ENCODE measurements at places on chromosomes 5 and 9.

DNA sequence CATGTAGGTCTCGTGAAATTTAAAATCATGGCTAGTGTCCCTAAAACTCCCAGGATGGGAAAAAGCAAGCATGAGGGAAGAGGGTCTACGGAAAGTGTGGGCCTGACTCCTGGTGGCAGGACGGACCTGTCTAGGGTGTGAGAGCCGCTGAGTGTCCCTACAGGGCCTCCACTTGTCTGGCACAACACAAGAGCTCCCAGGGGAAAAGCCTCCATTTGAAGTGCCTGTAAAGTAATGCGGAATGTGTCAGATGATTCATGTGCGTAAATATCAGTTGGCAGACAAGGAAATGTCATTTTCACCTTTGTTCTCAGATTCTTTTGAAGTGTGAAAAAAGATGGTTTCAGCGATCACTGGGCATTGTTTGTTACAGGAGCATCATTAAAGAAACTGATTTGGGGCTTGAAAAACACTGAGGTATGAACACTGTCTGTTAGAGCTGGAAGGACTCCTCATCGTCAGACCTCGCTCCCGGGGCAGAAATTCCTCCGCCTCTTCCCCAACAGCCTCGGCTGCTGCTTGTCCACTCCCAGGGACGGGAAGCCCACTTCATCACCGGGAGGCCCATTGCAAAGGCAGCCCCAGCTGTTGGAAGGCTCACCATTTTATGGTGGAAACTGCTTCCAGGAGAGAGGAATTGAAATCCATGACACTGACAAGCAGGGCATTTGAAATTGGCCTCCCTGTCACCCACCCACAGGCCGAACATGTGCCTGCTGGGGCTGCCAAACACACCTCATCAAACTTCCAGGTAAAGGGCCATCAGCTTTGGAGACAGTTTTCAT is 240.8 kb downstream of the FSTL4 start:
- DNase-seq: no peak

DNA sequence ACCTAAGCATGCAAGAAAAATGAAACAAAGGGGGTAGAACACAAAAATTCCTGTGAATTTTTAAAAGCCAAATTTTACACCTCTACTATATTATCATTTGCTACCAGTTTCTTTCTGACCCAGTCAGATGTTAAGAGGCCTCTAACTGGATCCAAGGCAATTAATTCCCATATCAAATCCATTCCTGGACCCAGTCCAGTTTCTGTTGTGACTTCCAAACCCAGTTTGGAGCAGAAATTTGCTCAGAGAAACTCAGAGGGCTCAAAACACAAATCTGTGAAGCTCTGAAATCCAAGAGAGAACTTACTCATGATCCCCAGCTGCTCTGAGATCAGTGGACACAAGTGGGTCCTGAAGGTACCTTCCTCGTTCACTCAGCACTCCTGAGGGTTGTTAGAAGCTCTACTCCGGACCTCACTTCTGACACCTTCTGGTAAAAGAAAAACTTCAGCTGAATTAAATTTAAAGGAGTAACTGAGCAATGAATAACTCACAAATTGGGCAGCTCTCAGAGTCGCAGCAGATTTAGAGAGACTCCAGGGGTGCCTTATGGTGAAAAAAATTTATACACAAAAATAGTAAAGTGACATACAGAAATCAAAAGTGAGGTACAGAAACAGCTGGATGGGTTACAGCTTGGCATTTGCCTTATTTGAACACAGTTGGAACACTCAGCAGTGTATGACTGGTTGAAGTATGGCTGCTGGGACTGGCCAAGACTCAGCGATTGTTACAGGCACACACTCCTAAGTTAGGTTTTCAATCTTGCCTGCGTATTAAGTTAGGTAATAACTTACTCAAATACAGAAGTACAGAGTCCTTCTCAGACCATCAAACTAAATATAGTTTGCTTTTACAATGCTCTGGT is 32.4 kb downstream of the INSL4 start:
- no peak for DNase-seq

DNA sequence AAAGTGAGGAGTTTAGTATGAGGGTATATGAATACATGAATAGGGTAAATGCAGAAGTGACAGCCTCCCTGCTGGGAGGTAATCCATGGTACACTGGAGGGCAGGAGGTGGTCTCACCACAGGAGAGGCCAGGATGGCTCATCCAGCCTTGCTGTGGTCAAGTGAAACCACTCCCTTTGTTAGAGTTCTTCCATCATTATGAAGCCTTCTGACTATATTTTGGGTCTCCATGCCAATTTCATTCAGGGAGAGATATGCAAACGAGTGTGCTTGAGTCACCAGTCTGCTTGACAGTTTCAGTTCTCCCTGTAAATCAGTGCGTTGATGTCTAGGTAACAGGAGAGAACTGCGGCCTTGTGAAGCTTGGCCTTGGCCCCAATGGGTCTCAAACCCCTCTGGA is 16.4 kb downstream of the PPP3R2 start:
- no peak for DNase-seq

DNA sequence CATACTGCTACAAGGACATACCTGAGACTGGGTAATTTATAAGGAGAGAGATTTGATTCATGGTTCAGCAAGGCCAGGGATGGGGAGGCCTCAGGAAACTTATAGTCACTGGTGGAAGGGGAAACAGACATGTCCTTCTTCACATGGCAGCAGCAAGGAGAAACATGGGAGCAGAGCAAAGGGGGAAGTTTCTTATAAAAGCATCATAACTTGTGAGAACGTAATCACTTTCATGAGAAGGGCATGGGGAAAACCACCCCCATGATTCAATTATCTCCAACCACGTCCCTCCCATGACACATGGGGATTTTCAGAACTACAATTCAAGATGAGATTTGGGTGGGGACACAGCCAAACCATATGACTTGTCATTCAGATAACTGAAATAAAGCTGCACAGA is 100.9 kb downstream of the ST8SIA4 start:
- no peak for DNase-seq

- no peak for DNase-seq
Measured at GRCh38 chr5:32745317-32745716, 34.2 kb downstream of the NPR3 start.

- no peak for DNase-seq
Measured at GRCh38 chr5:10800852-10801251, 39.8 kb upstream of the DAP start.

DNA sequence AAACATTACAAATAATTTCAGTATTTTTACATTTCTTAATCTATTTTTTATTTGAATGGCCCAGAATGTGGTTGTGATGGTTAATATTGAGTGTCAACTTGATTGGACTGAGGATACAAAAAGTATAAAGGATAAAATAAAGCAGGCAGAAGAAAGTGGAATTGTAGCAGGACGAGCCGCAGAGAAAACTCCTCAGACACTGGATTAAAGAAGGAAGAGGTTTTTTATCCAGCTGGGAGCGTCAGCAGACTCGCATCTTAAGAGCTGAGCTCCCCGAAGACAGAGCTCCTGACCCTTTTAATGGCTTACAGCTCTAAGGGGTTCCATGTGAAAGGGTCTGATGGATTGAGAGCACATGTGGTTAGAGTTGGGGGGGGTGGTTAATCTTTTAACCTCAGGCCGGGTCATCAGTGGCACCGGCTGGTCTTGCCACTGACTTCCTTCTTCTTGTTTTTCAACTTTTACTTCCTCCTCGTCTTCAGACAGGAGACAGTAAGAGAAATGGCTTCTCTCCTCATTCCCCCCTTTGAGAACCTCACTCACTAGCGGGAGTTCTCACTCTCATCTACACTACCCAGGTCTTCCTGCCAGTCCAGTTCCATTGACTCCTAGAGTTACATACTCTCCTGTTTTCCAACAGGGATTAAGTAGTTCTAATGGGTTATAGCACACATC is 80.0 kb downstream of the TMEM161B start:
- DNase-seq: no peak

GRCh38 chr5:72130351-72130761 is 23.1 kb downstream of the MAP1B start:
- no peak for DNase-seq

DNA sequence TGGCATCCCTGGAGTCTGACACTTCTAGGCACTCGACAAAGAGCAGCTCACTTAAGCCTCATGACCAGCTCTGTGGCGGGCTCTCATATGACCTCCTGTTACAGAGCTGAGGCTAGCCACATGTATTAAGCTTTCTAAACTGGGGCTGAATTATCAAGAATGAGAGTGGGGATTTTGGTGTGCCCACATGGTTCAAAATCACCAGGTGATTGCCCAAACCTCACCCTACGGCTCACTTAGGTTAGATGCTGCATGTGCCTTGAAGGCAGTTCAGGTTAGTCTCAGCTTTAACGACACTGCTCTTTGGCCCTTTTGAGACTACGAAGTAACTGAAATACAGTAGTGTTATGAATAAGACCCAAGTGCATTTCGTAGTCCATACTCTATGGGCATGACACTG is 39.4 kb upstream of the SMIM32 start:
- no peak for DNase-seq

DNA sequence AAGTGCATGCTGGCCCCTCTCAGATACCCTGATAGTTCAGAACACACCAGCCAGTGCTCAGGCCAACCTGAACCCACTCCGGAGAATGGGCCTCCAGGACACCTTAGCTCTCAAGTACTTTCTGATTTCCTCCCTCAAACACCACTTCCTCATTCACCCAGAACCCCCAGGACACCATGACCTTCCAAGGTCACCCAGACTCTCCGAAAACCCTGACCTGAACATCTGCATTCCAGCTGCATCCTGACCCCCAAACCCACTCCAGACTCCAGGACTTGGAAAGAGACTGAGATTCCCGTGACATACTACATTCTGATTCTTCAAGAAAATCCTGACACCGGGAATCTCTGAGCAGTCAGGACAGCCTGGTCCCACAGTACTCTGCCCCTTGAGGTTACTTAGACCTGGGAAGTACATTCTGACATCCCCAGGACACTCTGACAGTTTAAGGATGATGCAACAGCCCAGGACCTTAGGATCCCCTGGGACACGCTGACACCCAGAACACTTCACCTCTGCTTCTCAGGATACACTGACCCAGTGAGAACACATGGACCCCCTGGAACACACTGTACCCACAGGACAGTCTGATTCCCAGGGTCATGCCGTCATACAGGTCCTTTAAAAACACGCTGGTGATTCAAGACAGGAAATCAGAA is 747 bp upstream of the PROP1 start:
- no peak for DNase-seq

All from stimulated activated CD4-positive, alpha-beta T cell treated with anti-CD3 and anti-CD28 coated beads, Interleukin-15, amount 100 ng/mL, for 48 hours (primary cell).